ENCODE measurements at places on chromosomes 16 and 17.
A peak's percentile ranks its signal among the peaks of the same experiment; 100 is the strongest.

GRCh38 chr16:85384833-85385462, 228.2 kb upstream of the GSE1 start:
- DNase-seq, result no peak

DNA sequence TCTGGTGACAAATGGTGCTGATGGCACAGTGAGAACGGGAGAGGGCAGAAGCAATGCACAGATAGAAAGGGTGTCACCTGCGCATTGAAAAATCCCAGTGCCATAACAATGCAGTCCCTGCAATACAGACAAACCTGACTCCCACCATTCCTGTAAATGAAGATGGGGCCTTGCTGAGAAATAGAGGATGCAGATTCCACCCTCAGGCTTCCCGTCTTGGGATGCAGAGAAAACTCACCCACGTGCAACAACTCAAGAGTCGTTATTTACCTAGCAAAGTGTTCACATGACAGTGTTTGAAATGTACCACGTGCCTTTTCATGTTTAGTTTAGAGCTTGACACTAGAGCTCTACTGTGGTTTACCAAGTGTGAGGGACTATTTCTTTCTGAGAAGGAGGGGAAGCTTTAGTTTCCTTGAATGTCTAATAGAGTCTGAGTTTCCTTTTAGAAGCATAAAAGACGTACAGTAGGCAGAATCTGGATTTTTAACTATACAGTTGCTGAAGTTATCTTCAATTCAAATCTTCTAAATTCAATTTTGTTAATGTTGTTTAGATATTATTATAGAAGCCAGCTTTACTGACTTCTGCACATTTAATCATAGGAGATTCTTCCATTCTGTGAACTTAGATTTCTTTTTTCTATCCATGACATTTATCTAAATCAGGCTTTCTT, 35.6 kb downstream of the WWOX start:
- no peak for DNase-seq

DNA sequence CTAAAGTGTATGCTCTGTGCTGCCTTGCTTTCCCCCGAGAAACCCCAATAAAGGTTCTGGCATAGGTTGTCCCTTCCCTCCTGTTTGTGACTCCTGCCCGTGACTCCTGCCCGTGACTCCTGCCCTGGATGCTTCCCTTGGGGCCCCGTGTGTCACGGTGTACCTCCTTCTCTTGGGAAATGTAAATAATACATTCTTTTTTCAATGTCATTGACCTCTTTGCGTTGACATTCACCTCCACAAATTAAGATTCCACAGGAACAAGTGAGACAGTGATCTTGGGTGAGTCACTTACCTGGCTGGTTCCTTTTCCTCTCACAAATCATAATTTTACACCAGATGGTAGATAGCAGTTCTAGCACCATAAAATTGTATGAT, 632 bp downstream of the CCL15 start:
- DNase-seq, result no peak

DNA sequence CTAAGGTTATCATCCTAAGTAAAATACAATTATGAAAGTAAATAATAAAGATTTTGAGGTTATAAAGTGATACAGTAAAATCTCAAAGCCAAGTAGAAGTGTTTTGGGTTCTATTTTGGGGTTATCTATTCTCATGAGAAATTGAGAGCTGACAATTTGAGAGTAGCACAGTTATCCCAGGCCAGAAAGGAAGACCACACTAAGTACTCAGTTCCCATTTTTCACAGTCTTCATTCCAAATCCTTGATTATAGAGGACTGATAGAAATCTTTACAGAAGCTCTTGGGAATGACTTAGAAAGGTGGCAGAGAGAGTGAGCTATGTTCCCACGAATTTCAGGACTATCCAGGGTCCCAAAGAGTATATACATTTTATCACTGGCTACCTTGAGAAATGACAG, 4.6 kb downstream of the GFOD2 start:
- DNase-seq, result no peak

- no peak for DNase-seq
Measured at GRCh38 chr16:11320170-11320569, 25.1 kb upstream of the RMI2 start.

DNA sequence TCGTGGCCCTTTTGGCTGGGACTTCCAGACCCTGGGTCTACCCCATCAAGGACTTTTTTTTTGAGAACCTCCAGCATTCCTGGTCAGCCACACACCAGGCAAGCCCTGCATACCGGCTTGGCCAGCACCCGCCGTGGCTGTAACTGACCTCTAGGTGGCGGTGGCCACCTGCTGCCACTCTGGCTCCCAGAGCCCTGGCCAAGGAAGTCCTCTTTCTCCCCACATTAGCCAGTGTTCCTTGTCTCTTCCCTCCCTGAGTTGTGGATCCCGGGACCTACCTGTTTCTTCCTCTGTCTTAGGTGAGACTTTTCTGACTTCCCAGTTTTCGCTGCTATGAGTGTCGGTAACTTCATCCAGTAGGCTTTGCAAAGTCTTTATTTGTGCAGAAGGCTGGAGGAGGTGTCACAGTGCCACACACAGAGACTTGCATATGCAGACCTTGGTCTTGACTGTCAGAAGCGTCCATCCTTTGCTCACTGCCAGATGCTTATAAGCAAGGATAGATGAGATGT, 348.3 kb downstream of the CPPED1 start:
- peak; percentile 29 for DNase-seq

- DNase-seq, result no peak
Measured at GRCh38 chr17:51135956-51136355, 15.3 kb upstream of the SPAG9 start.

DNA sequence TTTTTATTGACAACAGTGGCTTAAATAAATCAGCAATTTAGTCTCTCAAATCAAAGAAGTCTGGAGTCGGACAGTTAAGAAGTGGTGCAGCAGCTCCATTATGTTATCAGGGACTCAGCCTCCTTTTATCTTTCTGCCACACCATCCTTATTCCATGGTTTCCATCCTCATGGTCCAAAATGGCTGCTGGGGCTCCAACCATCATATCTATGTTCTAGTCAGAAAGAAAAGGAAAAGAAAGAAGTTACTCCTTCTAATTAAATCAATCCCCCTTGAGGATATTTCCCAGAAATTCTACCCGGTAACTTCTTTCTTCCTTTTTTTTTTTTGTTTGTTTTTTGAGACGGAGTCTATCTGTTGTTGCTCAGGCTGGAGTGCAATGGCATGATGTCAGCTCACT, 109.5 kb downstream of the HS3ST2 start:
- no peak for DNase-seq

DNA sequence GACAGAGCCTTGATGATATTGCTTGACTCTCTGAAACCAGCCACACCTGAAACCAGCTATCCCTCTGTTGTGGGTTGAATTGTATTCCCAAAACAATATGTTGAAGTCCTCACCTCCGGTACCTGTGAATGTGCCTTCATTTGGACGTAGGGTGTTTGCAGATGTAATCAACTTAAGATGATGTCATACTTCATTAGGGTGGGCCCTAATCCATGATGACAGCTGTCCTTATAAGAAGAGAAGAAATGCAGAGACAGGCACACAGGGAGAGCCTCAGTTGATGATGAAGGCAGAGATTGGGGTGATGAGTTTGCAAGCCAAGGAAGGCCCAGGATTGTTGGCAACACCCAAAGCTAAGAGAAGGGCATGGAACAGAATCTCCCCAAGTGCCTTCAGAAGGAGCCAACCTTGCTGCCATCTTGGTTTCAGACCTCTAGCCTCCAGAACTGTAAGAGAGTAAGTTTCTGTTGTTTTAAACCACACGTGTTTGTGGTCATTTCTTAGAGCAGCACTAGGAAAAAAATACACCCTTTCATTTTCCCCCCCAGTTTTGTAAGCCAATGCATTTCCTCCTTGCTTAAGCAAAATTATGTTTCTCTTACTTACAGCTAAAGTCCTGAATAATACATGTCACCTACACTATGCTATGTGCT, 29.4 kb upstream of the MYH10 start:
- no peak for DNase-seq

GRCh38 chr17:4951486-4951885, 567 bp downstream of the ENO3 start:
- no peak for DNase-seq

DNA sequence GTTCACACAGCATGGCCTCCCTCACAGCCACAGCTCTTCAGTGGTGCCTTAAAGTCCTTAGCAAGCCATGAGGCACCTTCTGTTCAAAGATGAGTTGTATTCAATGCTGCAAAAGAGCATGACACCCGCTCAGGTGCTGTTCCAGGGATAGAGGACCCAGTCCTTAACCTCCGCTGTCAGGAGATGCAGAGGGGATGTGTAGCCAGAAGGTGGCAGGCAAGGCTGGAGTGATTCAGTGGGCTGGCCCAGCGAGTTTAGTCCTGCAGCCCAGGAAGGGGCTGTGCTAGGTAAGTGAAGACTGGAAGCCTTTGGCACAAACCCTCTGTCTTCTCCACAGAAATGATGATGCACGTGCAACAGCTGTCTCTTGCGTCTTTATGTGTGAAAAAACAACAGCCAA, 25.0 kb upstream of the ADAM11 start:
- no peak for DNase-seq

DNA sequence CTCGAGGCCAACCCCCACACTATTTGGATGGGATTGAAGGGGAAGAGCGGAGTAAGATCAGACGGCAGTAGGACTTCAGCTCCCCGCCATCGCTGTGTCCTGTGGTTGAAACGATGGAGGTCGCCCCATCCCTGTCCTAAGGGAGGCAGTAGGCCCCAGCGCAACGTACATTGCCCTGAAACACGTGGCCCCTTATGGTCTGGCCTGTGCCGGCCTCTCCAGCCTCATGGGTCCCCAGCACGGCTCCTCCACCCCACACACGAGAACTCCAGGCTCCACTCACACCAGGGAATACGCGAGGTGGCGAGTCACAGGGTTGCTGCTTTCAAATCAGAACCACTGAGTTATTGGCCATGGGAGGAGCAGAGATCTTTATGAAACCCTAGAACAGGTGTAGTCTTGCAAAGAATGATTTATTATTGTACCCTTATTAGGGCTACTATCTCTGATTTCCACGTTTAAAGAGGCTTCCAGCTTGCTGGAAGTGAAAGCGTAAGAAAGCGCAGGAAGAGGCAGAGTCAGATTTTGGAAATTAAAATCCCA, 669 bp upstream of the DCTPP1 start:
- no peak for DNase-seq

DNA sequence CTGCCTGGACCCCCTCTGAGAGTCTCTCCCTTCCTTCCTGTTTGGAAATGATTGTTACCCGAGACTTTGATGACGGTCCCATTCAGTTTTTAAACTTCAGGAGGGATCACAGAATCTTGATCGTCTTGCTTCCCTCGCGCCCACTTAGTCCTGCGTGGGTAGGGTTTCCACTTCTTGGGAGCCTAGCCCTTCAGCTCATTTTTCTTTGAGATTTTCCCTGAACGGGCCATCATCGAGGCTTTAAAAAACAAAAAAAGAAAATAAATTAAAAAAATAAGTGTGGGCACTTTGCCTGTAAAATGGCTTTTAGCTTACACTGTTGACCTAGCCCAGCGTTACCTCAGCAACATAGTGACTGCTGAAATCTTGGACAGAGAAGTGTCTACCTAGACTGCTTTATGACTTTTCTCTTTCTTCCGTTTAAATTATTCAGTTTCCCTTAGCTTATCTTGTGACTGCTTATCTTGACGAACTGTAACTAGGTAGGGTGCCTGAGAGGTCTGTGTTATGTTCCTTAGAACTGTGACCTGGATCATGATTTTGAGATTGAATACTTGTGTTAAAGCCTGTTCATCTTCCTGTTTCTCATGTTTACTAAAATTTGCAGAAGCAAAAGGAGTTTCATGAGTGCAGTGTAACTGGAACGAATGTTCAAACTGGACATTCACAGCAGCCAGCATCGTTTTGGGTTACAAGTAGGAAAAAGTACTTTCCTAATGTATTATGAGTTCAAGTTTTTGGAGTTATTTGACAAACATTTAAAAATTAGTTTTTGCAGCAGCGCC, 874 bp downstream of the WWP2 start:
- no peak for DNase-seq

DNA sequence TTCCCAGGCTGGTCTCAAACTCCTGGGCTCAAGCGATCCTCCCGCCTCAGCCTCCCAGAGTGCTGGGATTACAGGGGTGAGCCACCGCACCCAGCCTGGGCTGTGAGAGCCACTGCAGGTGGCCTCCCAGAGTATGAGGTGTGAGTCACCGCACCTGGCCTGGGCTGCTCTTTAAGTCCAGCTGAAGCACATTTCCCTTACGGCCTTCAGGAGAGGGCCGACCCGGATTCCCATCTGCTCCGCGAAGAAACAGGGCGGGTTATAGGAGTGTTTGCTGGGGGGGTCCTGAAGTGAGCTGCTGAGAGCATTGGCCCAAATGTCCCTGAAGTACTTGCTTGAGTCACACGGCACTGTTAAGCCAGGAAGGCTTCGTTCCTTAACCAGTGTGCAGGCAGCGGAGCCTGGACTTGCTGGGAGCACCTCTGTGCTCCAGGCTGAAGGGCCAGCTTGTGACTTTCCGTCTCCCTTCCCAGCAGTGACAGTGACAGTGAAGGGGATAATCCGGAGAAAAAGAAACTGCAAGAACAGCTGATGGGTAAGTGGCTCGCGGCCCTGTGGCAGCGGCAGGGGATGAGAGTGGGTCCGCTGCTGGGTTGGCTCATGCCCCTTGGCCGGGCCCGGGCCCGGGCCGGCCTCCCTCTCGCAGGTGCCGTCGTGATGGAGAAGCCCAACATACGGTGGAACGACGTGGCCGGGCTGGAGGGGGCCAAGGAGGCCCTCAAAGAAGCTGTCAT, 7.2 kb downstream of the VPS4A start:
- DNase-seq, result no peak

DNA sequence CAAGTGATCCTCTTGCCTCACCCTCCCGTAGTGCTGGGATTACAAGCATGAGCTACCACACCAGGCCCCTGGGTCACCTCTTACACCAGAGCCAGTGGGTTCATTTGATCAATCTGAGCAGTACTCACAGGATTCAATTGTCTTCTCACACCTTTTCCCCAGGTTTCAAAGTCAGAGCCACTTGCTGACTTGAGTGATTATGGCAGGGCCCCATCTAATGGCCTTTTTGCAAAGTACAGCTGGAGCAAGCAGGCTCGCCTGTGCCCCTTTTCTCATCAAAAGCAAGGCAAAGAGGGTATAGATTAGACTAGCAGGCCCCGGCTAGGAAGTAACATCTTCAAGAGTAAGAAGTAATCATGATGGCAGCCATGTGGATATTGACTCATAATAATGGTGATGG, 114.8 kb upstream of the NOL11 start:
- peak; percentile 23 for DNase-seq

GRCh38 chr17:7582396-7583252, 1.0 kb upstream of the MPDU1 start:
- DNase-seq, result no peak

GRCh38 chr16:56792967-56793366, 63.0 kb downstream of the NUP93 start:
- no peak for DNase-seq

DNA sequence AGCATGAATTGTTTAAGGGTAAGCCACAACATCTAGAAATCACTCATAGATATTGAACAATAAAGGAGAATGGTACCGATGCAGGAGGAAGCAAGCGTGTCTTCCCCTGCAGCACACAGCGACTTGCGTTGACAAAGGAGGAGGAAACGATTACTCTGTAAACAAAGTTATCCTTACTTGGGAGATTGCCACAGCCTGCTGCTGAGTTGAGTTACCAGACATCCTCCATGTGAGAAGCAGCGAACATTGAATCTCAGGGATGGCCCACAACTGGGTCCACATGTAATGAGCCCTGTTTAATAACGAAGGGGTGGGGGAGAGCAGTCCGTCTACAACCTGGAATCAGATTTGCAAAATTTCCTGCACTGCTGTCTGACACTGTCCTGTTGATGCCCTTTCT, 27.7 kb downstream of the CLUH start:
- no peak for DNase-seq

GRCh38 chr16:47774661-47775060, 313.5 kb downstream of the PHKB start:
- DNase-seq, result no peak

Data from CD4-positive, alpha-beta T cell treated with Interferon gamma for 1 hour (primary cell).